ENCODE measurements at places on chromosomes 1 and 21.

DNA sequence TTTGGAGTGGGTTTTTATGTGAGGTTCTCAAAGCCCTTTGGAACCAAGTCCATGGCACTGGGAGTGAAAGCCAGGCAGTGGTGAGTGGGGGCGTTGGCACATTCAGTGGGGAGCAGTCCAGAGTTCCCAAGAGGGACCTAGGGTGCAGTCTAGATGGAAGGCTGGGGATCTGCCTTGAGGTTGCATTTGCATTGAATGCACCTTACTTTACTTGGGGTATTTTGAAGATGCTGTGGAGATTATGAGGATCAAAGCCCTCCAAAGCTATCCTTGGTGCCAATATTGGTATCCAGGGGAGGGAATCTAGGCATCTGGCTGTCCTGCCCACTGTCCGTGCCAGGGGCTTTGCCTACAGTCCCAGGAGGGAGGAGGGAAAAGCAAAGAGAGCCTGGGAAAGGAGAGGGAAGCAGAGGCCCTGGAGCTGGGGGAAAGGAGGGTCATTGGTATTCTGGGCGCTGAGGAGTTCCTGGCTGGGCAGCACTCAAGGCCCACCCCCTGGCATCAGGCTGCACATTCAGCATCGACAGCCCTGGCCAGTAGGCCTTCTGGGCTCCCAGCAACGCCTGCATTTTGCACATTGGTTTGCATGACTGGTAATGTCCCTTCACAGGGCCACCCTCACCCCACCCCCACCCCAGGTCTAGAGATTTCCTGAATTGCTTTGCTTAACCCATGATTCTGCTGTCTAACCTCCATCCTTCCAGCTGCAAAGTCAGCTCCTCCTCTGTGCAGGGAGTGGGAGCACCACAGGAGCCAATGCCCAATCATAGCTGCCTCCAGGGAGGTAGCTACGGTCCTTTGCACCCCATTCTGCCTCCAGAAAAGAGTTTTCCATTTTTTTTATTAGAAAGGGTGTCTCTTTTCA is 843 bp upstream of the BCAN start:
- H3K4me1 ChIP-seq: peaks cover 18% of the 10 kb centered on the region
- H3K27me3 ChIP-seq: peaks cover 93% of the 10 kb centered on the region
- peak overlapping the region; percentile 57 for H3K4me3 ChIP-seq
- H3K36me3 ChIP-seq: no peaks in the 10 kb centered on the region

GRCh38 chr1:185351734-185352466 is 34.9 kb upstream of the IVNS1ABP start:
- DNase-seq: no peak
- no peaks in the 10 kb centered on the region for H3K27me3 ChIP-seq
- H3K27ac ChIP-seq: peak overlapping the region; percentile 6

- no peak overlapping the region for H3K27ac ChIP-seq
- H3K27me3 ChIP-seq: no peaks in the 10 kb centered on the region
- H3K36me3 ChIP-seq: no peaks in the 10 kb centered on the region
Observed at GRCh38 chr1:111585447-111586086, 34.0 kb upstream of the RAP1A start.

- peak overlapping the region; percentile 91 for H3K4me3 ChIP-seq
- peaks cover 18% of the 10 kb centered on the region for H3K4me1 ChIP-seq
- no peak for DNase-seq
- peaks cover 17% of the 10 kb centered on the region for H3K27me3 ChIP-seq
- H3K27ac ChIP-seq: no peak overlapping the region
Observed at GRCh38 chr1:180156201-180156600, 1.5 kb downstream of the QSOX1 start.

DNA sequence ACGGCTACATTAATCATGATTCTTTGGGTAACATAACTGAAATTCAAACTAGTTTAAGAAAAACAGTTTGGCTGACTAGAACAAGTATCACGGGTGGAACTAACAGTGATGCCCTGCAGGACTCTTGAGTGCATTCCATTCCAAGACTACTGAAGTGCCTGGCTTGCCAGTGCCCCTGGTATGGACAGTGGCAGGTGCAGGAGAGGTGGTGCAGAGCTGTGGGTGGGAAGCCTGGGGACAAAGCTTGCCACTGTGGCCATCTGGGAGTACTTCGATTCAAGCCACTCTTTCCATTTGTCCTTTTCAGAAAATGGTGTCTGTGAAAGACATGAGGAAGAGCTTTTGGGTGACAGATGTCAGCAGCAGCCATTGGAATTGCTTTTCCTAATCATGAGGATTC is 166.5 kb downstream of the RRAGC start:
- DNase-seq: no peak
- no peak overlapping the region for H3K27ac ChIP-seq
- peaks cover 88% of the 10 kb centered on the region for H3K27me3 ChIP-seq
- H3K36me3 ChIP-seq: no peaks in the 10 kb centered on the region

- peaks cover 35% of the 10 kb centered on the region for H3K36me3 ChIP-seq
- no peak for DNase-seq
- H3K27ac ChIP-seq: no peak overlapping the region
- H3K4me3 ChIP-seq: no peak overlapping the region
- no peaks in the 10 kb centered on the region for H3K27me3 ChIP-seq
Observed at GRCh38 chr1:1567891-1568291, 6.8 kb downstream of the SSU72 start.

DNA sequence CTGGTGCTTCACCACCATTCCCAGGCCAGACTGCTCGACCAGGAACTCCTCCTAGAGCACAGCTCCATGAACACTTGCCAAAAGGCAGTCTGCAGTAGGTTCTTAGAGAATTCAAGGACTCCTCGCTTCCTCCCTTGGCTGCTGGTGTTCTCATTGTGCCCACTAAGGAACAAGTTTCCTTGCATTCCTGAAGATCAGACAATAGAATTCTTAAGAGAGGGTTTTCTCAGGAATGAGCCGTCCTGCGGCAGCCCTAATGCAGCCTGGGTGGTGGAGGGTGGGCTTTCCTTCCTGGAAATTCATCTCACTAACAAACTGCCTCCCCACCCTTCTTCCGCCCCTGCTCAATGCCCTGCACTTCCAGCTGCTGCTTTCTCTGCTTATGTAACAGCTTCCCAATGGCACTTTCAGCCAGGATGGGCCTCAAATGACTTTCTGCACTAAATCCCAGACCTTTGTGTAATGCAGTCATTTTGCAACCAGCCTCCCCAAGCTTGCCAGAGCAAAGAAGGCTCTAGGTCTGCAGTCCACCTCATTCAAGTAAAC is 287.9 kb downstream of the PLPP3 start:
- no peak for DNase-seq
- H3K27me3 ChIP-seq: no peaks in the 10 kb centered on the region
- H3K4me3 ChIP-seq: no peak overlapping the region
- H3K27ac ChIP-seq: no peak overlapping the region
- no peaks in the 10 kb centered on the region for H3K36me3 ChIP-seq
- peaks cover 4% of the 10 kb centered on the region for H3K4me1 ChIP-seq

- no peak overlapping the region for H3K27ac ChIP-seq
- H3K4me1 ChIP-seq: no peaks in the 10 kb centered on the region
- no peaks in the 10 kb centered on the region for H3K27me3 ChIP-seq
- DNase-seq: no peak
- H3K36me3 ChIP-seq: no peaks in the 10 kb centered on the region
Observed at GRCh38 chr1:238254935-238255334, 364.2 kb upstream of the ZP4 start.
